GOT3 (cell line): ENCODE measurements at places on chromosomes 1 and 21.

GRCh38 chr1:66296370-66296769 lies 237.6 kb upstream of the SGIP1 start:
- no peak for DNase-seq

DNA sequence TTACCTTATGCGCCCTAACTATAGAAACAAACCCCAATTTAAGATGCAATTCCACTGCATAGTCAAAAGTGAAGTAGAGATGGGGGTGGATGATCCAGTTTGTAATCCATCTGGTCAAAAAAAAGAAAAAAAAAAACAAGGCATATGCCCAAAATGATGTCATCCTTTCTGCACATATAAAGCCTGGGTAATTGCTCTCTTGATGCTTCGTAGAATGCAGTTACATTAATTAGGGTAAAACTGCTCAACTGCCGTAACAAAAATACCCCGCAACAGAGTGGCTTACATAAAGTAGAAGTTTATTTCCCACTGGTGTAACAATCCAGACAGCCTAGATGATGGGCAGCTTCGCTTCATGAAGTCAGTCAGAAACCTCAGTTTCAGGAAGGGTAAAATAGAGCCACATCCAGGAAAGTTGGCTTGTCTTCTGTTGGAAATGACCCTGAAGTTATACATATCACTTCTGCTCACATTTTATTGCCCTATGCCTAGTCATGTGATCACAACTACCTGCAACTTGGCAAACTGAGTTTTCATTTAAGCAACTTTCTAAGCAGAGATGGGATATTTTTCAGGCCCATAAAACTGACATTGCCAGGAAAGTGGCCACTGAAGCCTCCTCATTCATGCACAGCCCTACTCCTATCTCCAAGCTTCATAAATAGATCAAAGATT lies 221.7 kb downstream of the C1orf94 start:
- no peak for DNase-seq

- DNase-seq, result no peak
Observed at GRCh38 chr1:167832693-167833092, 81.2 kb downstream of the ADCY10 start.

GRCh38 chr1:209823143-209824041 lies 4.4 kb upstream of the UTP25 start:
- no peak for DNase-seq

GRCh38 chr1:184158896-184159681 lies 107.6 kb downstream of the TSEN15 start:
- no peak for DNase-seq

GRCh38 chr1:21839337-21840037 lies 27.4 kb downstream of the LDLRAD2 start:
- no peak for DNase-seq

- no peak for DNase-seq
Observed at GRCh38 chr1:30679976-30680305, 43.4 kb downstream of the MATN1 start.

GRCh38 chr1:12287869-12288268 lies 58.0 kb downstream of the VPS13D start:
- DNase-seq, result no peak

GRCh38 chr1:156894711-156895454 lies 1.4 kb downstream of the PEAR1 start:
- DNase-seq, result no peak

GRCh38 chr1:90393025-90393424 lies 324.1 kb downstream of the BARHL2 start:
- no peak for DNase-seq
